Psoas muscle (tissue), 8 donors: ENCODE measurements at places on chromosomes 7 and 10. TPM values are rescaled to one million over a fixed set of nuclear protein-coding genes. Genes with fewer than 3 reads are reported as not detected.

GRCh38 chr10:78362406-78363022 lies 328.9 kb downstream of the RPS24 start:
- no peaks in the 10 kb centered on the region for H3K36me3 ChIP-seq
- DNase-seq, result peak; percentile 35
- H3K27me3 ChIP-seq, result no peaks in the 10 kb centered on the region
- H3K4me1 ChIP-seq, result no peaks in the 10 kb centered on the region

NUTM2A gene
- 1.0 TPM for total RNA-seq

DNA sequence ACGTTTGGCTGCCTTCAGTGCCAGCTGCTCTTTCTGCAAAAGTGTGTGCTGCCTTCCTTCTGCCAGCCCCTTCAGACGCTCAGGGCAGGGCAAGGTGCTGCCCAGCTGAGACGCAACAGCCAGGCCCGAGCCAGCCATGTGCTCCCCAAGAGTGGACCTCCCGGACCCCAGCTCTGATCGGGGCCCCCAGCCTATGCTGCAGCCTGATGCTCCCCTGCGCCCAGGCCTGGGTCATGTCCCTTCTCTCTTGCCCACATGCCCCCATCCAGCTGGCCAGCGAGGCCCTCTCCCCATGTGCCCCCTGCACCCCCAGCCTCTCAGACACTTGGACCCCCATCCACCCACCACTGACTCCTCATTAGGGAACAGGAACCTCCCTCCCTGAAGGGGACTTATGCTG lies 17.8 kb downstream of the WDR86 start:
- H3K27ac ChIP-seq, result no peak overlapping the region
- H3K4me1 ChIP-seq, result no peaks in the 10 kb centered on the region
- DNase-seq, result peak; percentile 29

GRCh38 chr7:135650831-135651573 lies 11.3 kb upstream of the STMP1 start:
- H3K4me1 ChIP-seq, result no peaks in the 10 kb centered on the region
- no peak overlapping the region for H3K4me3 ChIP-seq
- no peak overlapping the region for H3K27ac ChIP-seq
- no peaks in the 10 kb centered on the region for H3K27me3 ChIP-seq
